ENCODE measurements at places on chromosomes 11 and 22.
A peak's percentile ranks its signal among the peaks of the same experiment; 100 is the strongest.

DNA sequence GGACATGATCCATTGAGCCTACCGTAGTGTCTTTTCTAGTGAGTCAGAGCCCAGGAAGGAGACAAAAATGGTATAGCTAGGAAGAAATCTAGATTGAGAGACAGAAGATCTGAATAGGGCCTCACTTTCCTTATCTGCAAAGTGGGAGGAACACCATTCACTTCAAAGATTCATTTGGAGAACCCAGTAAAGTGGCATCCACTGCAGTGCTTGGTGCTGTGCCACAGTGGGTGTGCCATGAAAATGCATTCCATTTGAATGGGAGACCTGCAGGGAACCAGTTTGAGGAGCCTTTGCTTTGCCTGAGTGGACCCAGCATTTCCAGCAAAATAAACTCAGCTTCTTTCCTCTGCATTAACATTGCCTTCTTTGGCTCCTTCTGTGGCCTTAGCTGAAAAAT, 470.5 kb upstream of the CADM1 start:
- H3K4me3 ChIP-seq = no peak overlapping the region
- H3K36me3 ChIP-seq = no peaks in the 10 kb centered on the region

GRCh38 chr11:44527476-44527875, 38.0 kb upstream of the CD82 start:
- H3K36me3 ChIP-seq = no peaks in the 10 kb centered on the region
- H3K27me3 ChIP-seq = peaks cover 8% of the 10 kb centered on the region
- DNase-seq = peak; percentile 54

GRCh38 chr11:102955624-102956023, at the start of gene MMP13:
Gene MMP13, minus strand, starts transcription at chr11:102955732. Its CDS starts 27 bp downstream, at chr11:102955705.
- DNase-seq = no peak
- no peaks in the 10 kb centered on the region for H3K36me3 ChIP-seq
- H3K27me3 ChIP-seq = no peaks in the 10 kb centered on the region
- no peak within 1 kb of the TSS for H3K4me3 ChIP-seq

DNA sequence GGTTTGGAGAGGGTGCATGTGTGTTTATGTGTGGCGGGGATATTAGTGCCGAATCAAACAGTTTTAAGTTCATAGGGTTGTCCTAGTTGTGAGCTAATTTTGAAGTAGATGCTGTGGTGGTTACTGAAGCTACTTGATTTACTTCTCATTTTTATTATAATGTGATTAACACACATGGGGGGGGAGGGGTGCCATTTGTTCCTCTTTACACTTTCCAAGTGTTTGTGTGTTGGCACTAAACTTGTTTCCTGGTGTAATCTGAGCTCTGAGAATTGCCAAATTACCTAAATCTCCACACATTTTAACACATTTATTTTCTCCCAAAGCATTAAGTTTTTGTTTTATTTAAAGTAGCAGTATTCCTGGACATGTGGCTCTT, 60.1 kb downstream of the ZNRF3 start:
- H3K4me3 ChIP-seq = no peak overlapping the region
- no peaks in the 10 kb centered on the region for H3K27me3 ChIP-seq
- H3K27ac ChIP-seq = no peak overlapping the region
- peaks cover 12% of the 10 kb centered on the region for H3K4me1 ChIP-seq
- no peak for DNase-seq

DNA sequence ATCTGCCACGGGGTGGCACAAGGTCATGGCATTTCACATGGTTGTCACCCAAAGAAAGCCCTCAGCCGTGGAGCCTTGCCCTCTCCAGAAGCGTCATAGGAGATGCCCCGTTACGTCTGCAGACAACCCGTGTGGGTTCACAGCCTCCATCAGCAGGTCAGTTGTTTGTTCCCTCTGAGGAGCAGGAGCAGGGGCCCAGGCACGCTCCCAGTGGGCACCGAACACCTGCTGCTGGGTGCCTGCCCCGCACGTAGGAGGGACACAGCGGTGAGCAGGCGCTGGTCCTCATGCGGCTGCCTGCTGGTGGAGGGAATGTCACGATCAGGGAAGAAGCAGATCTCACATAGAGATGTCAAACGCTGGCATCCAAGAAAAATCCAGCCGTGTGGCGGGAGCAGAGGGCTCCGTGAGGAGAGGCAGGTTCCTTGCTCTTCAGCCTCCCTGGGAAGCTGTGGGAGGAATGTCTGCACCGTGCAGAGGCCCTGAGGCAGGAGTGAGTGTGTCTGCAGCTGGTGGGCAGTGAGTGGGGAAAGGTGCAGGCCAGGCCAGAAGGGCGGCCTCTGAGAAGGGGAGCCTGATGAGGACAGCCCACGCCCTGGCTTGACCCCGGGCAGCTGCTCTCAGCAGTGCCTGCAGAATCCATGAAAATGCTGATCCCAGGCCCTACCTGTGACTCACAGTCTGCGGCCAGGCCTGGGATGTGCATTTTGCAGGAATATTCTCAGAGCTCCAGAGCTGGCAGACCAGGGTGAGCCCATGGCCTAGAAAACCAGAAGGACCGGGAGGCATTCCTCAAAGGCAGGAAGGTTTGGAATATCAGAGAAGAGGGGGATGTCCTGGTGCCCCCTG, 36.4 kb upstream of the TH start:
- no peak overlapping the region for H3K27ac ChIP-seq
- no peak for DNase-seq
- no peak overlapping the region for H3K4me3 ChIP-seq
- H3K4me1 ChIP-seq = no peaks in the 10 kb centered on the region

DNA sequence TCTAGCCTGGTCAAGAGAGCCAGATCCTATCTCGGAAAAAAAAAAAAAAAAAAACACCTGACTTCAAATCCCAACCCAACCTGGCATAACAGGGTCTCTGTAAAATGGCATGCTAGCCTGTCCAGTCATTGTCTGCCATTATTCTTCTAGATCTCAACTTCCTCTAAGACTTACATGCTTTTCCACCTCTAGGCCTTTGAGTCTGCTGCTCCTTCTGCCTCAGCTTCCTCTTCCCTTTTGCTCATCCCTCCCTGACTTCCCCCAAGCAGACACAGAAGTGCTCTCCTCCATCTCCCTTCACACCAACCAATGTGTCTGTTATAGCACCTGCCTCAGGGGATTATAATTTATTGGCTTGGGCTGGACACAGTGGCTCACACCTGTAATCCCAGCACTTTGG, 7.8 kb downstream of the STK33 start:
- H3K27me3 ChIP-seq = no peaks in the 10 kb centered on the region
- DNase-seq = no peak
- no peak overlapping the region for H3K4me3 ChIP-seq
- no peaks in the 10 kb centered on the region for H3K4me1 ChIP-seq

DNA sequence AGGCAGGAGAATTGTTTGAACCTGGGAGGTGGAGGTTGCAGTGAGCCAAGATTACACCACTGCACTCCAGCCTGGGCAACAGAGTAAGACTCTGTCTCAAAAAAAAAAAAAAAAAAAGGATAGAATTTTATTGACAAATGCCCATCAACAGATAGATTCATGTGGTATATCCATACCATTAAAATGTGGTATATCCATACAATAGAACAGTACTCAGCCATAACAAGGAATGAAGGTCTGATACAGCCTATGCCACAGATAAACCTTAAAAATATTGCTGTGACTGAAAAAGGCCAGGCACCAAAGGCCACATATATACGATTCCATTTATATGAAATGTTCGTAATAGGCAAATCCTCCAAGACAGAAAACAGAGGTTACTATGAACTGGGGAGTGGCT, 45.3 kb upstream of the PPP2R1B start:
- H3K36me3 ChIP-seq = no peaks in the 10 kb centered on the region
- H3K4me3 ChIP-seq = no peak overlapping the region
- H3K27ac ChIP-seq = no peak overlapping the region
- no peaks in the 10 kb centered on the region for H3K4me1 ChIP-seq
- no peaks in the 10 kb centered on the region for H3K27me3 ChIP-seq

DNA sequence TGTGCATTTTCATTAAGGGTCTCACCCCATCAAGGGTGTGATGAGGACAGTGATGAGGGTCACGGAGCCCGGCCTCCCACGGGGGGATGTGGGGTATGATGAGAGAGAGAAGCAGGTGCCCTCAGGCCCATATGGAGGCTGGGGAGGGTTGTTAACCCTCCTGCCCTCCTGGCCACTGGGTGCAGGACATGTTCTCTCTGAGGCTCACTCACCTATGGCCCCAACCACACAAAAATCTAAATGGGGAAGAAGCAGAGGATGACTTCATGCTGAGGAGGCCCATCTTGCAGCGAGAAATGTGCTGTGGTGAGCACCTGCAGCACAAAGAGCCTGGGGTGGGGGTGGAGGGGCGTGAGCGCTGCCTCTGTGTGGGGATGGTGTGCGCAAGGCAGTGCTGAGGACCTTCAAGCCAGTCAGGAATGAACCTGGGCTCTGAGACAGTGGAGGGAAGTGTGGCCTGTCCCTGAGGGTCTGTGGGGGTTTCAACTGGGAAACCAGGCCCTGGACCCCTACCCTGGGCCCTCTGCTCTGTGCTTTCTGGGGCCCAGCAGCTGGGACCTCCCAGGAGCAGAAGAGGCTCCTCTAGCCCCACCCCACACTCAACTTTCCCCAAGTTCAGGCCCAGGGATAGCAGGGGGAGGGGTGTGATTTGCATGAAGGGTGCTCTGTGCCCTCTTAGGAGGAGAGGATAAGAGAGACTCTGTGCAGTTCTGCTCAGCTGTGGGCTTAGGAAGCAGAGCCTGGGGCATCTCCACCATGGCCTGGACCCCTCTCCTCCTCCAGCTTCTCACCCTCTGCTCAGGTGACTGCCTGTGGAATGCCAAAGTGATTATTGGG, 43.0 kb upstream of the TOP3B start:
- DNase-seq = no peak
- H3K4me1 ChIP-seq = no peaks in the 10 kb centered on the region
- no peak overlapping the region for H3K4me3 ChIP-seq
- H3K36me3 ChIP-seq = no peaks in the 10 kb centered on the region
- no peak overlapping the region for H3K27ac ChIP-seq

- H3K36me3 ChIP-seq = no peaks in the 10 kb centered on the region
- H3K4me1 ChIP-seq = no peaks in the 10 kb centered on the region
- no peaks in the 10 kb centered on the region for H3K27me3 ChIP-seq
- H3K4me3 ChIP-seq = no peak overlapping the region
These were observed 43.2 kb downstream of the SLC1A2 start for GRCh38 chr11:35376118-35376510.

GRCh38 chr11:112223121-112223520, 3.1 kb upstream of the PTS start:
- H3K4me3 ChIP-seq = no peak overlapping the region
- H3K27me3 ChIP-seq = no peaks in the 10 kb centered on the region
- peaks cover 6% of the 10 kb centered on the region for H3K4me1 ChIP-seq
- H3K36me3 ChIP-seq = no peaks in the 10 kb centered on the region

GRCh38 chr11:99545616-99546015, 524.9 kb downstream of the CNTN5 start:
- H3K27me3 ChIP-seq = no peaks in the 10 kb centered on the region
- no peaks in the 10 kb centered on the region for H3K36me3 ChIP-seq
- H3K4me1 ChIP-seq = no peaks in the 10 kb centered on the region
- no peak overlapping the region for H3K4me3 ChIP-seq

GRCh38 chr11:73429121-73429750, 53.0 kb downstream of the RELT start:
- DNase-seq = no peak
- peaks cover 27% of the 10 kb centered on the region for H3K4me1 ChIP-seq
- H3K4me3 ChIP-seq = no peak overlapping the region

DNA sequence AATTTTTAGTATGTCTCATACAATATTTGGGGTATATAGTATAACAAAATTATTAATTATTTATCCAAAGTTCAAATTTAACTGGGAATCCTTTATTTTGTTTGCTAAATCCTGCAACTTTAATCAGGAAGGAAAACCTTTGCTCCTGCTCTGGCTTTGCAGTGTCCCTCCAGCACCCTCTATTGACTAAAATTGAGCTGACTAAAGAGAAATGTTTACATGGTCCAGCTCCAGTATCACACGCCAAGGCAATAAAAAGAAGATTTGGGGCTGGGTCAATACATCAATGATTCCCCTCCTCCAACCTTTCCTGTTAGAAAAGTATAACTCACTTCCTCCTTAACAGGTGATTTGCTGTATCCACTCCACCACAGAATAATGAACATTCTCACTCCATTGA, 153.0 kb upstream of the LRRC4C start:
- H3K27me3 ChIP-seq = no peaks in the 10 kb centered on the region
- no peaks in the 10 kb centered on the region for H3K4me1 ChIP-seq
- no peak for DNase-seq
- no peak overlapping the region for H3K27ac ChIP-seq
- H3K36me3 ChIP-seq = no peaks in the 10 kb centered on the region

DNA sequence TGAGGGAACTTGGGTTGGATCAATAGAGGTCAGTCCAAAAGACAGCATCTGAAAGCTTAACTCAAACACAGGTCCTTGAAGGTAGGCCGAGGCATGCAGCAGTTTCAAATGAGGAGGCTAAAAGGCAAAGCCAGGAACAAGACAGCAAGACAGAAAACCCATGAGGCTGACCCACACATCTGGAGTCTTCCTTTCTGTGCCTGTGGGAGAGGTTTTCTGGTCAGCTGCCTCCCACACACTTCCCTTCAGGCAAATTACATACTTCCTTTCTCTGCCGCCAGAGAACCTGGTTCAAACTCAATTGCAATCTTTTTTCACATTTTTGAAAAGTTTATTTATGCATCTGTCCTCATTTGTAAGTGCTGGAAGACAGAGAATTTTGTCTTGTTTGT, 29.8 kb upstream of the CRTAM start:
- H3K4me1 ChIP-seq = peaks cover 7% of the 10 kb centered on the region
- no peaks in the 10 kb centered on the region for H3K36me3 ChIP-seq
- no peak for DNase-seq
- no peaks in the 10 kb centered on the region for H3K27me3 ChIP-seq

DNA sequence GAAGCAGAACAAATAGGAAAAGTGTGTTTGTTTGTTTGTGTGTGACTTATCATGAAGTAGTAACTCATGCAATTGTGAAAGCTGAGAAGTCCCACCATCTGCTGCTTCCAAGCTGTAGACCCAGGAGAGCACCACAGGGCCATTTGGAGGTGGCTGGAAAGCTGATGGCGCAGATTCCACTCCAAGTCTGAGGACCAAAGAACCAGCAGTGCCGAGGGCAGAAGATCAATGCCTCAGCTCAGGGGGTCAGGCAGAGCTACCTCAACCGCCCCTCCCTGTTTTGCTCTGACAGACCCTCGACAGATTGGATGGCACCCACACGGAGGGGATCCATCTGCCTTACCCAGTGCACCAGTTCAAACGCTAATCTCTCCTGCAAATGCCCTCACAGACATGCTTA, 896.2 kb downstream of the BRD1 start:
- no peaks in the 10 kb centered on the region for H3K36me3 ChIP-seq
- no peaks in the 10 kb centered on the region for H3K4me1 ChIP-seq
- H3K27ac ChIP-seq = no peak overlapping the region
- no peak overlapping the region for H3K4me3 ChIP-seq
- DNase-seq = no peak
- H3K27me3 ChIP-seq = peaks cover 17% of the 10 kb centered on the region

- no peaks in the 10 kb centered on the region for H3K4me1 ChIP-seq
- H3K4me3 ChIP-seq = no peak overlapping the region
- no peaks in the 10 kb centered on the region for H3K36me3 ChIP-seq
- peak overlapping the region; percentile 80 for H3K27ac ChIP-seq
These were observed 269.9 kb downstream of the TBC1D22A start for GRCh38 chr22:47032091-47032943.

GRCh38 chr11:73396985-73397384, 20.8 kb downstream of the RELT start:
- no peak for DNase-seq
- H3K4me1 ChIP-seq = no peaks in the 10 kb centered on the region

Data from left lung (tissue), 14 donors.